ENCODE measurements at places on chromosomes 7 and 10.

DNA sequence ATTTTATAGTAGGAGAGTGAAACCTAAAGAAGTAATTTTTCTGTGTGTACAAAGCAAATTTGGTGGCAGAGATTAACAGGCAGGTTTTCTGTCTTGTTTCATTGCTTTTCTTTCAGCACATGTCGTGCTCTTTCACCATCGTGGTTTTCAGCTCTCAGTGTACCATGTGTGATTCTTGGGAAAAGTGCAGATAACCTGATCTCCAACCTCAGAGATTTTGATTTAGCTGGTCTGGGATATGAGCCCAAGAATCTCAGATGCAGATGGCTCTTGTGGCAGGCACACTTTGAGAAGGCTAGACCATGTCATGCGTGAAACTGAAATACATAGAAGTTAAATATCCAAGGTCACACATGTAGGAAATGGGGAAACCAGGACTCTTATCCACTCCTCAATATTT, 317.4 kb downstream of the EXOC4 start:
- no peak for DNase-seq

- DNase-seq = no peak
Observed at GRCh38 chr10:75827587-75828021, 396.2 kb downstream of the LRMDA start.

DNA sequence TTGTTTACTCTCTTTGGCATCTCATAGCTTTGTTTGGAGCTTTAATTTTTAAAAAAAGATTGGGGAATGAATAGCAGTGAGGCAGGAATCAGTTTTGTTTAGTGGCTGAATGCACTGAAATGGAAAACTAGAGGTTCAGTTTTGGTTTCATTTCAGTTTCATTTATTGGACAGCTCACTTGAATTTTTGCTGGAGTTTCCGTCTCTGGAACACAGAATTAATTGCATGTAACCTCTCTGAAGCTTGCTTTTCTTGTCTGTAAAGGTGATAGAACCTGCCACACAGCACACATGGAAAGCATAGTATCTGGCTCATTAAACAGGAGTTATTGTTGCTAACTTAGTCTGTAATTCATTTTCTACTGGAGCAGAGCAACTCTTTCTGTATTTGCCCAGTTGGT, 7.1 kb downstream of the GRM8 start:
- no peak for DNase-seq

DNA sequence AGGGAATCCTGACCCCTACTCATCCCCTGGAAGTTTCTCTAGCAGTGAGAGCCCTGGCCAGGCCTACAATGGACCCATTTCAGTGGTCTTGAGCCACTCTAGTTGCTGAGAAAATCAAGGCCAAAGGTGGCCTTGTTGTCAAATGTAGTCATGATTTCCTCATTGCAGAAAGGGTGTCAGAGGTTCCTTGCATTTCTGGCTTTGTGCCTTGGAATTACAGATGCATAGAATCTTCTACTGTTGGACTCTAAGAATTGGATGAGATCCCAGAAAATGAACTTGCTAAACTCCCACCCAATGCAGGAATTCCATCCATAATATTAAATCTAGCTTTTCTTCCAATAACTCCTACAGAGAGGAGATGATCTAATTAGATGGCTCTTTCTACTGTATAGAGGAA, 12.2 kb downstream of the CPA2 start:
- no peak for DNase-seq

DNA sequence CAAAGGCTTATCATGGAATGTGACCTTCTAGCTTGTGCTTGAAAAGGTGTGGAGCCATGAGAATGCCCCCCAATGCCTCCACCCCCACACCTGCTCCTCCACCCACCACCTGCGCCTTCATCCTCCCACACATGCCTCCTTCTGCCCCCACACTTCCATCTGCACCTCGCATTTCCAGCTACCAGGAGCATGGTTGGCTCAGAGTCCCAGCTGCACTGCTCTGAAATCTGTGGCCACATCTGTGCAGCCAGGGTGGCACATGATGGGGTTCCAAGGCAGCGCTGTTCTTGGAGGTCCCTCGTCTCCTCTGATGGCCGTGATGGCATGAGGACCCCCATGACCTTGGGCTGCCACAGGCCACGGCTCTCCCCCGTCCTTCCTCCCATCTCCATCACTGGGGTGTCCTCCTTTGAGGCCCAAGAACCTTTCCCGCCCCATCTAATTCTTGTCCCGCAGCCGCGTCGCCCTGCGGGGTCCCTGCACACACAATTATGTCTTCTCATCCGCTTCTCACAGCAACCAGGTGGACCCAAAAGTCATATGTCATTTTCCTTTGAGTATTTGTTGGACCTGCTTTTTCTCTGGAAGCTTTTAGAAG, 40.6 kb upstream of the CNPY1 start:
- DNase-seq = no peak
